ENCODE measurements at places on chromosomes 6 and 20.
A peak's percentile ranks its signal among the peaks of the same experiment; 100 is the strongest.

GRCh38 chr6:79134699-79135474 is 56.8 kb upstream of the PHIP start:
- DNase-seq, result no peak

DNA sequence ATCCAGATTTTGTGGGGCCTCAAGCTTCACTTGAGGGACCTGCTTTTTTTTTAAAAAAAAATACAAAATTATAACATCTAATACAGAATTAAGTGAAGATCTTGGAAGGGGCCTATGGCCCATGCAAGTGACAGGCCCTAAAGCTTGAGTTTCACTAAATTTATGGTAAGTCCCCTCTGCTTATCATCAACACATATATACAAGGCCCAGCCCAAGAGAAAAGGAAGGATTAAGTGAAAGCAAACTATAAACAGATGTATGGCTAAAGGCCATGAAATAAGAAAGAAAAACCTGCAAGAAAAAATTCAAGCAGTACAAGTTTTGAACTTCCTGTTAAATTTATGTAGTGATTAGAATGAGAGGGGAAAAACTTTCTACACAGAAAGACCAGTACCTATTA is 86.8 kb downstream of the CDC40 start:
- DNase-seq, result no peak

- no peak for DNase-seq
Measured at GRCh38 chr6:34247481-34248197, 1.2 kb downstream of the SMIM29 start.

DNA sequence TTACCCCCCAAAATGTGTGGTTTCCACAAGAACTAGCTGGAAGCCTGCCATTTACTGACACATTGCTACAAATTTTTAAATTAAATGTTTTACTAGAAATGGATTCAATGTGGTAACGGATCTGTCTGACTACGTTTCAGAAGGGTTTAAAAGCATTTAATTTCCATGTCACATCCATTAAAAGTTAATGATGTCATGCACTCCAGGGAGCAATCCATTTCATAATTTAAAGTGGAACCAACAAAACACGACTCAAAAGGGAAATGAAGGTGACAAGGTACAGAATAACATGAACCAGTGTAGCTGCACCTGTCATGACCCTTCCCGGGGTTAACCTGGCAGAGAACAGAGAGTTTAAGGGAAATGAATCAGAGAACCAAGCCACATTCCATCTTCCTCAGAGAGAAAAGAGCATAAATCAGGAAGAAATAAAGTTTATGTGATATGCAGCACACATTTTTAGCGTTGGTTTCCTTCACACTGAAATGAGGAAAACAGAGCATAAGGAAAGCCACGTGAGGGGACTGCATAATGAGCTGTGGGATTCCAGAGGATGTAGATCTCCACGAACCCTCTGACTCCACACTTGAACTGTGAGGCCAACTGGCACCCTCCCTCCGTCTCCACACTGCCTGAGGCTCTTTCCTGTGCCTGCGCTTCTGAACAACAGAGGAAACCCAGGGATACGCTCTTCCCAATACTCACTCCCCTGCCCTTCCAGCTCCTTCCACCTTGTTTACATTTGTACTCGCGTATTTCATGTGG is 170.3 kb upstream of the AHI1 start:
- DNase-seq, result no peak

GRCh38 chr6:56714982-56715456 is 72.3 kb upstream of the DST start:
- DNase-seq, result no peak

- DNase-seq, result peak; percentile 25
Measured at GRCh38 chr6:143232849-143233248, 172.2 kb downstream of the AIG1 start.

DNA sequence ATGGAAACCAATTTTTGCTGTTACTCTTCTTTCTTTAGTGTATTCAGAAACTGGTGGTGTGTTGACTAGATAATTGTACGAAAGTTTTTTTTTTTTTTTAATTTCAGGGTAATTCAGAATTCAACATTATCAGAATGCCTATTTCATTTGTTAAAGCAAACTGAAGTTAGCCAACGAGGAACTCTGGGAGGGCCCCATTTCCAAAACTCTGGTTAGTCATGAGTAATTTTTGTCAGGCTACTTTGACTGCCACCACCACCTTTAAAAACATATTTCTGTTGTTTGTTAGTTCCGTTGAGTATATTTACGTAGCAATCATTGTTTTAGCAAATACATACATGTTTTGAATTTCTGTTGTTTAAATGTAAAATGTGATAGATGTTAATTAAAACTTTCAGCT is 763 bp downstream of the ZKSCAN8 start:
- DNase-seq, result no peak

DNA sequence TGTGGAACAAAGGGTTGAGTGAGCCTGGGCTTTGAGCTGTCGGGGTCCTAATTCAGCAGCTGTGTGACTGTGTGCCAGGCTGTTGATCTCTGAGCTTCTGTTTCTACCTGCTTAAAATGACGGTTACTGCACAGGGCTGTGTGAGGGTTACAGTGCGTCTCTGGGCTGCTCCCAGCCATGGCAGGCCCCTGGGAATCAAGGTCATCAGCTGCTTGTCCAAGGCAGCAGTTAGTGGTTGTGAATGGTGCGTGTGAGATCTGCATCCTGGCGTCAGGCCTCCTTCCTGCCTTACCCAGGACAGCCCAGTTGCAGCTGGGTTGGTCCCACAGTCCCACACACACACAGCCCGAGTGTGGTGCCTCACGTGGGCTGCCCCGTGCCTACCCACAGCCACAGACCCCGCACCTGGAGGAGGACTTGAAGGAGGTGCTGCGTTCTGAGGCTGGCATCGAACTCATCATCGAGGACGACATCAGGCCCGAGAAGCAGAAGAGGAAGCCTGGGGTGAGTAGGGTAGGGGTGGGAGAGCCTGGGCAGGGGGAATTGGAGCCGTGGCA is 15.6 kb downstream of the GTSF1L start:
- no peak for DNase-seq

DNA sequence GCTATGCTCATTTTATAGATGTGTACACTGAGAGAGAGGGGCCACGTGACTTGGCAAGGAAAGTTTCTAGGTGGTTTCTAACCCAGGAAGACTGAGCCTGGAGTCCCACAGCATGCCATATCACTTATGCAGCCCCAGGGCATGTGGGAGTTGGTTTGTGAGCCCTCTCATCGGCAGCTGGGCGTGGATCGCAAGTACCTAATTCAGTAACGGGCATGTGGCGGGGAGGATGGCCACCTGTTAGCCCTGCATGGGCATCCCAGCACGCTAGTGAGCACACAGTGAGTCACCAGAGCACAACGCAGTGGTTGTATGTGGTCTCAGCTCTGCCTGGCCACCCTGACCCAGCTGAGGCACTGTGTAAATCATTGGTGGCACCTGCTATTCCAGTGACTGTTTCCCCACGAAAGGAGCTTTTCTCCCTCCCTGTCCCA is 88.3 kb downstream of the NINL start:
- DNase-seq, result no peak

GRCh38 chr20:60428651-60429050 is 470.4 kb downstream of the CDH26 start:
- no peak for DNase-seq

DNA sequence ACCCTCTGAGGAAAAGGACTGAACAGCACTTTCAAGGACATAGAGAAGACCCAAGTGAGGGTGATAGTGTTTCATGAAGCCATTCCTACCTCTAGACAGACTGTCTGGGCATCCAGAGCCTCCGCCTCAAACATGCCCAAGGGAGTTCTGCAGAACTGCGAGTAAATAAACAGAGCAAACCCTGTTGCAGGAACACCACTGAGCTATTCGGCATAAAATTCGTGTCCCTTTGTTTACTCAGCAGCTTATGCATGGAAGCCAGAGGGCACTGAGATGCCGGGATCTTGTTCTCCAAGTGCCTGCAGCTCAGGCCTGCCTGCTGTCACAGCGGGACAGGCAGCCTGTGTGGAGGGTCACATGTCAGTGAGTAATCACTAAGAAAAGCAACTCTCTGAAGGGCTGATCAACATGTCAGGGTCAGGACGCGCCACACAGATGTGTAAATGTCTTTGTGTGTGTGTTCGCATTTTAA is 164.9 kb upstream of the HEY2 start:
- DNase-seq, result no peak

- no peak for DNase-seq
Measured at GRCh38 chr6:100453701-100454521, 10.8 kb downstream of the SIM1 start.

- DNase-seq, result no peak
Measured at GRCh38 chr20:3221398-3222226, 12.3 kb downstream of the ITPA start.

GRCh38 chr6:19838442-19839236 is 1.5 kb downstream of the ID4 start:
- no peak for DNase-seq

DNA sequence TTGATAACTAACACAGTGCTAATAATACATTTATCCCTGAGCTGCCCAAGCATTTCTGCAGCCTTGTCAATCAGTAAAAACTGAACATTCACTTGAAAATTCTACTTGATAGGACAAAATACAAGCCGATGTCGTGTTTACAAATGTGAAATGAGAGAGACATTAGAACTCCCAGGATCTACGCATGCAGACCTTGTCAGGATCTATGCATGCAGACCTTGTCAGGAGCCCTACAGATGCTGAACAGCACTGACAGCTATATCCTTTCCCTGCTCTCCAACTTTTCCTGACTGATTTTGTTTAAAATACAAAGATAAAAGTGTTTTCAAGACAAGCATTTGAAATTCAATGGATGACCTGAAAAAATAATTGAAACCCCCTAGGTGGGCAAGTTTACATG is 28.9 kb downstream of the INSM1 start:
- DNase-seq, result no peak

DNA sequence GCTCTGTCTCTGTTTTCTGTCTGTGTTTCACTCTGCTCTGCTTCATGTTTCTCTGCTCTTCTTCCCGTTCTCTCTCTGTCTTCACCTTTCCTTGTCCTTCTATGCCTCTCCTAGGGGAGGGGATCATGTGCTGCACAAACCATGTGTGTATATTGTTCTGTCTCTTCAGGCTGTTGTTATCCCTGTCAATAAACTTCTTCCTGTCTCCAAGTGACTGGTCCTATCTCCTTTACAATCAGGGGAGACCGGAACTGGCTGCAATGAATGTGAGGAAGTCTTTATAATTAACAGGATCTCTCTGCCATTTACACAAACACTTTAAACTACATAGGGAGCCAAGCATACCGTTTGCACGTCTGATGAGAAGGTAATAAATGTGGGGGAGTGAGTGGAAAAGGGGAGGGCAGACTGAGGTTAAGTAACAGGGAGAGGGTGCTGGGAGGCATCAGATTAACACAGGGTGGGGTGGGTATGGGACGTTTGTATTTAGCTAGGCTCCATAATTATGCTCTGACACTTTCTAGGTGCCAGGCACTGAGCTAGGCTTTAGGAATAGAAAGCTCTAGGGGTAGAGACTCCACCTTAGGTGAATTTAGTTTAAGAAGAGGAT is 626.1 kb downstream of the DHX35 start:
- no peak for DNase-seq

DNA sequence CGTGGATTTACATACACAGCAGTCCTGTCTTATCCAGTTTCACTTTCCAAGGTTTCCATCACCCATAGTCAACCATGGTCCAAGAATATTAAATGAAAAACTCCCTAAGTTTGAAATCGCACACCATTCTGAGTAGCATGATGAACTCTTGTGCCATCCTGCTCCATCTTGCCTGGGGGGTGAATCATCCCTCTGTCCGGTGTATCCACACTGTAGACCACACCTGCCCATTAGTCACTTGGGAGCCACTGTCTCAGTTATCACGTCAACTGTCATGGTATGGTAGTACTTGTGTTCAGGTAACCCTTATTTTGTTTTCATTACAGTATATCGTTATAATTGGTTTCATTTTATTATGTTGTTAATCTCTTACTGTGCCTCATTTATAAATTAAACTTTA is 38.5 kb downstream of the PTGIS start:
- no peak for DNase-seq

GRCh38 chr20:19975901-19976300 is 41.3 kb upstream of the NAA20 start:
- no peak for DNase-seq

DNA sequence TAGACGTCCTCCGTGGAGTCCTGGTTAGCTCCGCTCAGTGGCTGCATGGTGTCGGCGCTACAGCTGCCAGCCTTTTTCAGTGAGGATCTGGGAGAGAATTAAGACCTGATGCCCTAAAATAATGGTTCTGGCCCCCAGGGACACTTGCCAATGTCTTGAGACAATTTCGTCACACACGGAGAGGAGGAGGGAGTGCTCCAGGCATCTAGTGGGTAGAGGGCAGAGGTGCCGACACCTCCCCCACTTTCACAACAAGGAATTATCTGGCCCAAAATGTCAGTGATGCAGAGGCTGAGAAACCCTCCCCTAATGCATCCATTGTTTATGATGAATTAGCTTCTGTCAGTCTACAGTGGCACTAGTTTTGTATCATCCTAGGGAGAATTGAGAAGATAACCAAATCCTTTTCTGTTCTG is 24.4 kb downstream of the TMEM181 start:
- no peak for DNase-seq

- no peak for DNase-seq
Measured at GRCh38 chr20:16189371-16189770, 383.9 kb downstream of the KIF16B start.
